ENCODE measurements at places on chromosomes 13 and 19.

- DNase-seq: no peak
Observed at GRCh38 chr19:8304841-8305621, 3.1 kb downstream of the CD320 start.

- no peak for DNase-seq
Observed at GRCh38 chr13:26831336-26831908, 70.8 kb upstream of the GPR12 start.

- no peak for DNase-seq
Observed at GRCh38 chr19:47541518-47541917, 26.7 kb upstream of the NAPA start.

GRCh38 chr13:51435002-51435578 lies 17.7 kb downstream of the INTS6 start:
- DNase-seq: no peak

DNA sequence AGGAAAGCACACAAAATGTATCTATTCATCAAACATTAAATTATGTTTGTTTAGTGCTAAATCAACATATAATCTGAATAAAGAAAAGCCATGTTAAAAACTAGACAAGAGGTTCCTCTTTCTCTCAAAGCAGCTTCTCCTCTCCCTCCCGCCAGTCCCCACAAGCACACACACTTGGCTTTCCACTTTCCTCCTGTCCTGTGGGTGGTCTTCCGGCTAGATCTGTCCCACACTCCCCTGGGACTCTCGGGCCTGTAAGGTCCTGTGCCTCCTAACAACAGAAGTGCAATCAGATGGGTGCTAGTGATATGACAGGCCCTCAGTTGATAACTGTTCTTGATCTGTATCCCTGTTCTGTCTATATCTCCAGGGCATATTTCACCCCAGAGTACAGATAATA lies 45.6 kb upstream of the RAP2A start:
- DNase-seq: no peak

- no peak for DNase-seq
Observed at GRCh38 chr19:18155095-18156087, 2.4 kb downstream of the PIK3R2 start.

- DNase-seq: no peak
Observed at GRCh38 chr13:48542138-48542537, 9.3 kb upstream of the RCBTB2 start.

DNA sequence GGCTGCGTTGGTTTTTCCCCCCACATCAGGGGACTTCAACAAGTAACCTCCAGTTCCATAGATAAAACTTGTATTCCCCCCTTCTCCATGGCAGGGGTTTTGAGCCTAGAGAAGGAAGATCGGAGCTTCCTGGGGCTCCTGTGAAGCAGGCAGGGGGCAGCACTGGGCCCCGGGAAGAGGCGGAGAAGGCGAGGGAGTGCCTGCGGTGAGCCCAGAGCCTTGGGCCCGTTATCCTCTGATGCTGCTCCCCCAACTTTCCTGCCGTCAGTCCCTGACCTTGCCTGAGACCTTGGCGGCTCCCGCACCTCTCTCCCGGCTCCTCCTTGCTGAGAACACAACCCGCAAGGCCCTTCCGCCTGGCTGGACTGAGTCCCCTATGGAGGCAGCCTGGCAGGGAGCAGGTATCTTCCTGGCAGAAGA lies 2.5 kb downstream of the LIPE start:
- DNase-seq: no peak

DNA sequence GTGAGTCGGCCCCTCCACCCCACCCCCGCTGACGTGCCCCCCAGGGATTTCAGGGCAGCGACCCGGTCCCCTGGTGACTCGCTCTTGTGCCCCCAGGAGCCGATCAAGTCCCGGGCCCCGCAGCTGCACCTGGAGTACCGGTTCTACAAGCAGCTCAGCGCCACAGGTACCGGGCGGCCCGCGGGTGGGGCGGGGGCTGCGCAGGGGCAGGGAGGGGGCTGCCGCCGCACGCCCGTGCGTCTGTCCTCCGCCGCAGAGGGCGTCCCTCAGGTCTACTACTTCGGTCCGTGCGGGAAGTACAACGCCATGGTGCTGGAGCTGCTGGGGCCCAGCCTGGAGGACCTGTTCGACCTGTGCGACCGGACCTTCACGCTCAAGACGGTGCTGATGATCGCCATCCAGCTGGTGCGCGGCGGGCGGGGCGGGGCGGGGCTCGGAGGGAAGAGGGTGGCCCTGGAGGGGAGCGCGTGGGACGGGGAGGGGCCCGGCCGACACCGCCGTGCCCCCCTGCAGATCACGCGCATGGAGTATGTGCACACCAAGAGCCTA lies 37.1 kb downstream of the BTBD2 start:
- no peak for DNase-seq

DNA sequence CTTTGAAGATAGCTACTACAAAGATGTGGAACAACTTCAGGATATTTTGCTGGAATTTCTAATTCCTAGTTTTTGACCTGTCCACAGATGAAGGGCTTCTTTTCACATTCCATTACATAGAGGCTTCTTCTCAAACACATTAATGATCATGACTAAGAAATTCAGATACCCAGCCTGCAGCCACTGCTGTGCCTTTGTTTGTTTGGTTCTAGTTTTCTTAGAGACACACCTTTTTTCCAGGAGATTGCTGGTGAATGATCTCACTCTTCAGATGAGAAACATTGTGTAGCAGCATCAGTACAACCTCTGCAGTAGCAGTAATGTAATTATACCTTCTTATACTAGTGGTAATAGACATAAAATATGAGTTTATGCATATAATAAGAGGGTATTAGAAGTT lies 5.0 kb downstream of the TDRD3 start:
- DNase-seq: no peak

GRCh38 chr13:108834193-108834592 lies 204.8 kb downstream of the MYO16 start:
- DNase-seq: no peak

GRCh38 chr19:44807162-44807561 lies 1.7 kb upstream of the BCAM start:
- DNase-seq: no peak

- DNase-seq: no peak
Observed at GRCh38 chr19:54339646-54340358, 840 bp upstream of the LILRA4 start.

GRCh38 chr13:75360170-75360569 lies 121.8 kb downstream of the TBC1D4 start:
- no peak for DNase-seq

DNA sequence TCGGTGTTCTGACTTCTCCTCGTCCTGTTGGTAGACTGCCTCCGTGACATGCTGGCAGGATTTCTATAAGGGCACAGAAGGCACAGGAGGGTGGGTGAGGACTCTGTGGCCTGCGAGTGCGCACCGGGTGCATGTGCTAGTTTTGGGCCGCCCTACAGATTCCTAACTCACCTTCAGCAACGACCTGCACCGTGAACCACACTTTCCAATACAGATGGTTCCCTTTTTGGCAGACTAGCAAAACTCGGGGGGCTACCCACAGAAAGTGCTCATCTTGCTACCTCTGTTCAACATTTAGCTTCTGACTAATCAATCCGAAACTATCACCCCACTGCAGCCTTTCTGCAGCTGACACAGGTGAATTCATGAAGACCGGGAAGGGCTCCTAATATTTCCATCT lies 14.1 kb upstream of the AMER2 start:
- no peak for DNase-seq

- no peak for DNase-seq
Observed at GRCh38 chr13:52845766-52846566, 2.5 kb downstream of the PCDH8 start.

GRCh38 chr13:31199849-31200636 lies at the start of gene B3GLCT:
Gene B3GLCT (plus strand): TSS chr13:31199975. CDS start chr13:31200085, 110 bp downstream.
- DNase-seq: peak; percentile 60

DNA sequence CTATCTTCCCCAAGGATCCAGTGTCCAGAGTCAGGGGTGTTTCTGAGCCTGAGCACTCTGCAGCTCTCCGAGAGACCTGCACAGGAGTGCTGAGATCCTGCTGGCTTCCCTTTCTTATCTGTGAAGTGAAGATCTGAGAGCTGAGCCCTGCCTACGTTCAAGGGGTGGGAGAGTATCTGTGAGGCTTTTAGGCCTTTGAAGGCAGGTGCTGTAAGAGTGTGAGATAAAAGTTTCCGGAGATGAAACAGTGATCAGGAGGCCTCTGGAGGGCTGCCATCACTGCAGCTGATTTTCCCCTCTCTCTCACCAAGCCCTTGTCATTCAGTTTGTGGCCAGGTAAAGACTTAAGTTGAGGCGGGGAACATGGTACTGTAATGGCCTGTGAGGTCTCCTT lies 83.1 kb downstream of the AKAP11 start:
- no peak for DNase-seq

GRCh38 chr19:51480590-51480989 lies 2.3 kb downstream of the CEACAM18 start:
- DNase-seq: peak; percentile 11

GRCh38 chr19:15025217-15025616 lies 24.1 kb upstream of the CASP14 start:
- no peak for DNase-seq

DNA sequence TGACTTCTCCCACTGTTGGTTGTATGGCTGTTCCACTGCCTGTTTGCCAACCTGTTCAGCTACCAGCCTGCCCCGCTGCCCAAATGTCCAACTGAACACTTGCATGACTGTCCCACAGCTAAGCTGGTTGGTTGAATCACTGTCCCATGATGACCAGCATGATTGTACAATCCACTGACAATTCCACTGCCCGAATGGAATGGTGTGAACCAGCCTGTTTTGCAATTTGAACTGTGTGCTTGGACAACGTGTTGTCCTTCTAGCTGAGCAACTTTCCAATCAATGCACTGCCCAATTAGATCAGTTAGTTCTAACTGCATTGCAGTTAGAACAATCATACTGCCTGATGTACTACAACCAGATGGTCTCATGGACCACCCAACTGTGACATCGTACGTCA lies 8.7 kb downstream of the ADAMTS10 start:
- DNase-seq: no peak

GRCh38 chr19:35805526-35806102 lies 7.0 kb downstream of the PRODH2 start:
- no peak for DNase-seq

- no peak for DNase-seq
Observed at GRCh38 chr13:26075498-26075897, 23.7 kb upstream of the SHISA2 start.

DNA sequence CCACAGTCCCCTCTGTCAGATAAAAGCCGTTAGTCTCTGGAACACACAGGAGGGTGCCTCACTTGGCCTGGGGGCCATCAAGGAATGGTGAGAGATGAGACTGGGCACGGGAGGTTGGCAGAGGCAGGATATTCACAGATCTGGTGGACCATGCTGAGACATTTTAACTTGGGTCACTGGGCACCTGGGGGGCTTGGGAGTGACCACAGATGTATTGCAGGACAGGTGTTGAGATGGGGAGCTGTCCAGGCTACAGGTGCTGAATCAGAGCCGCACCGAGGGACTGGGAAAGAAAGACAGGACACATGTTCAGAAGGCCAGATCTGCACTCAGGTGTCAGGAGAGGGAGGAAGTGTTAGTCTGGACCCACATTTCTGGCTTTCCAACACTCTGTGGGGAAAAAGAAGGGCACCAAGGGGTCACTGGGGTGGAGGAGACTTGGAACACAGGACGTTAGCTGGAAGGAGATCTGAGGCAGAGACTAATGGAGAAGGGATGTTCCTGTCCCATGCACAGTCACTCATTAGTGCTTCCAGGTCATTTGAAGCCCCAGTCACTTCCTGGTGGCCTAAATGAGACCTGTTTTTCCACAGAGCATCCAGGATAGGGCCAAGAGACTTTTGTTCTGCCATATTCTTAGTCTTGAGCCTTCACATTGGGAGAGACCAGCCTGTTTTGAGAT lies 56.1 kb downstream of the CHST8 start:
- no peak for DNase-seq

DNA sequence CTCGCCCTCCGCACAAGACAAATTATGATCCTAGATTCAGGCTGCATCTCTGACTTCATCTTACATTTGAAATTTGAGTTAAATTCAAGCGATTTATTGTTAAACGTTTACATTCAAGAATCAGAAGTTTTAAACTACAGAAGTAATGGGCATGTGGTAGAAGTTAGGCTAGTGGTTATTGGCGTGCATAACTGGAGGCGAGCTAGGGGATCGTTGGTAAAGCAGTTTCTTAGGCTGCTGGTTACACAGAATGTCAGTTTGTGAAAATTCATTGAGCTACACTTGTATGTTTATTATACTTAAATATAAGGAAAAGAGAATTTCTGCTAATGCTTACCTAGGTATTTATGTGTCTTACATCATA lies 733 bp upstream of the CDX2 start:
- DNase-seq: no peak

DNA sequence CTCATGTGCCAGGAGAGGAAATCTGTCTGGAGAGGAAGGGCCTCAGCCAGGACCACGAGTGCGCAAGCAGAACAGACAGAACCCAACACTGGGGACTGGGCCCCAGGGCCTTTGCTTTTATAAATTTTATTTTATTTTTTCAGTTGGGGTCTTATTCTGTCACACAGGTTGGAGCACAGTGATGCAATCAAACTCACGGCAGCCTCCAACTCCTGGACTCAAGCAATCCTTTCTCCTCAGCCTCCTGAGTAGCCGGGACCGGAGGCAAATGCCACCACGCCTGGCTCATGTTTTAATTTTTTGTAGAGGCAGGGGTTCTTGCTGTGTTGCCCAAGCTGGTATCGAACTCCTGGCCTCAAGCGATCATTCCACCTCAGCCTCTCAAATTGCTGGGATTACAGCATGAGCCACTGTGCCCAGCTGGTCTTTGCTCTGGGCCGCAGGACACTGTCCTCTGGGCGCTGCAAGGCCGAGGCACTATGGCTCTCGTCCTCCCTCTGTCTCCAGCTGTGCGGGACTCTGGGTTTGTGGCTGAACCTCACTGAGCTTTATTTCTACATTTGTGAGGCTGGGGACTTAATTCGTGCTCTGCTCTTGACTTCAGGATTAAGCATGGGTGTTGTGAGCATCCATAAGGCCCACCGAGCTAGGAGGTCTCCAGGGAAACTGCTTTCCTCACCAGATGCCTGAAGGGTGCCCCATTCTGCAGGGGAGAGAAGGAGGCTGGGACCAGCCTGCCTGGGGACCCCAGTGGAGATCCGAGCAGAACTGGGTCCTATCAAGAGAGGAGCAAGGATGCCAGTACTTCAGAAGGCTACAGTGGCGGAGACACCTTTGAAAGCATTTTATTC lies 144.2 kb upstream of the VSTM2B start:
- DNase-seq: no peak

DNA sequence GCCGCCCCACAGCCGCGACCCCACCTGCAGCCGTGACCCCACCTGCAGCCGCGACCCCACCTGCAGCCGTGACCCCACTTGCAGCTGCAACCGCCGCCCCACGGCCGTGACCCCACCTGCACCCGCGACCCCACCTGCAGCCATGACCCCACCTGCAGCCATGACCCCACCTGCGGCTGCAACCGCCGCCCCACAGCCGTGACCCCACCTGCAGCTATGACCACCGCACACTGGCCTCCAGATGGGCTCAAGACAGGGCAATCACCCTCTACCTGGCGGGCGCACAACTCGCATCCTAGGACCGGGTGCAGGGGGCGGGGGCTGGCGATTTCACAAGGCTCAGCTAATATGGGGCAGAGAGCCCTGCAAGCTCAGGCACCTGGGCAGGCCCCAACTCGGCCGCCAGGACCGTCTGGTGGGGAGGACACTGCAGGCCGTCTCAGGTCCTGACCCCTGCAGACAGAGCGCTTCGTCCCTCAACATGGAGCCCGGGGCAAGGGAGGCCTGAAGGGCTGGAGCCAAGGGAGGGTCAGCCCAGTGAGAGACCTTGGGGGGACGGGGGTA lies 15.1 kb downstream of the SBNO2 start:
- no peak for DNase-seq

Measured in stimulated activated CD4-positive, alpha-beta T cell treated with anti-CD3 and anti-CD28 coated beads, Interleukin-12 subunit alpha, Interleukin-12 subunit beta, amount 100 ng/mL, for 24 hours (primary cell).